ENCODE measurements at places on chromosomes 7 and 10.

DNA sequence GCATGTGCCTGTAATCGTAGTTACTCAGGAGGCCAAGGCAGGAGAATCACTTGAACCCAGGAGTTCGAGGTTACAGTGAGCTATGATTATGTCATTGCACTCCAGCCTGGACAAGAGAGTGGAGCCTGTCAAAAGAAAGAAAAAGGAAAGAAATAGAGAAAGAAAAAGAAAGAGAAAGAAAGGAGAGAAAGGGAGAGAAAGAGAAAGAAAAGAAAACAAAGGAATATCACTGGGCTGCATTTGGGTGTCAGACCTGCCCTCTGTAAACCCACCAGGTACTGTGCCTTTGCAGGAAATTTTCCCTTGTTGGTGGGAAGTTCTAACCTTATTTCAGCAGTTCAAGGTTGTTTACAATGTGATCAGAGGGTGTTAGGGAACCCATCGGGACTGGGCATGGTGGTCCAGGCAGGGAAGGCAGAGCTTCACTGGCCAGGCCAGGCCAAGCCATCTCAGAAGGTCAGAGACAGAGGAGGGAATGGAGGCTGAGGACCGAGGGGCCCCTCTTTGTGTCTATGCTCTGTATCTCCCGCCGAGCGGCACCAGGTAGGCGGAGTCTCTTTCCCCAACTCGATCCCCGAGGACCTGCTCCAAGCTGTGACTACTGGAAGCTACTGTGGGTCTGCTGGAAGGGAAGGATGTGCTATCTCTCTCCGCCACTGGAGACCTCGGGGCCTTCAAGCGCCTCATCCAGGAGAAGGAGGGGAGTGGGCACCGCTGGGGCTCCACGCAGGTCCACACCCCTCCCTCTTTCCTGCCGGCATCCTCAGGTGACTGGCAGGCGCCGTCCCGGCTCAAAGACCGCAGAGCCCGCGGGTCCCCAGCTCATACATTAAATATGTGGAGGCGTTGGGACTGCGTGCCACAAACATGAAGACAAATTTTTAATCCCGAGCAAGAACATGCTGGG lies 15.2 kb upstream of the KAZALD1 start:
- DNase-seq = no peak

GRCh38 chr7:42720991-42721796 lies 190.7 kb downstream of the C7orf25 start:
- DNase-seq = no peak

- DNase-seq = no peak
These were observed 8.8 kb upstream of the TRPV6 start for GRCh38 chr7:142894112-142894984.

DNA sequence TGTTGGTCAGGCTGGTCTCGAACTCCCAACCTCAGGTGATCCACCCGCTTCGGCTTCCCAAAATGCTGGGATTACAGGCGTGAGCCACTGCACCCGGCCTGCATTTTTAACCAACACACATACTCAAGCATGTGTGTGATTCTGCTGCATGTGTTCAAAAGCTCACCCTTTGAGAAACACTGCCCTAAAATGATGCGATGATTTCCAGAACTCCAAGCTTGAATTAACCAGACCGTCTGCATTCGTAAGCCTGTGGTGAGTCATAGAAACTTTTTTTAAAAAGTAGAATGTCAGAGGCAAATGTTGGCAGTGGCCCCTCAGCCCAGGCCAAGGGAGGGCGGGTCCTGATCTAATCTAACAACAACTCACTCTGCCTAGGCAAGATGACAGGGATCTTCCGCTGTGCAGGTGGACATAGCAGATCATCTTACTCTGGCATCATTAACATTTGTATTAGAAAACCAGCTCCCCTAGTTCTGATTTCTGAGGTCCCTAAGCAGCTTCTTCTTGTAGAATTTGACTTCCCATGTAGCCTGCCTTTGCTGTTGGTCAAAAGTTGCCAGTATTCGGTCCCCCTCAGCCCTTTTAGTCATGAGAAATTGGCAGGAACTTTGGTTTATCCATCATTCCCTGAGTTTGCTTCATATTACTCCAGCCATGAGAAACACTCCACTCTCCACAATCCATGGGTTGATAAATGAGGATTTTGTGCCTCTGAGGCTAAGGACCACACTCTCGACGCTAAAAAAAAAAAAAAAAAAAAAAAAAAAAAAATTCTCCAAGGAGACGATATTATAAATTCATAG lies 190.4 kb downstream of the SKIDA1 start:
- DNase-seq = peak; percentile 60

- no peak for DNase-seq
These were observed 285.6 kb upstream of the SORCS1 start for GRCh38 chr10:107450056-107450455.

- DNase-seq = peak; percentile 61
These were observed 852 bp upstream of the KLF6 start for GRCh38 chr10:3785851-3786271.

DNA sequence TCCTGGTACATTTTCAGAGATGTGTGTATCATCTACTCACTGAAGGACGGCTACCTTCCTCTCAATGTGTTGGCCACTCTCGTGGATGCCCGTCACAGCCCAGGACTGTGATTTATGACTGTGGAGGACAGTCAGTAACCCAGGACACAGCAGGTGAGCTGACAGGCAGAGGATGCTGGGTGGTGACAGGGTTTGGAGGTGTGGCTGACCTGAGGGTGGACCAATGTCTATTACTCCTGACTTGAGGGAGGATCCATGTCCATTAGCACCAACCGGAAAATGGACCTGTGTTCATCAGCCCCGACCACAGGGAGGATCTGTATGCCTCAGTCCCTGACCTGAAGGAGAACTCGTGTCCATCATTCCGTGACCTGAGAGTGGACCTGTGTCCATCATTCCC lies 96.1 kb downstream of the ADCY1 start:
- no peak for DNase-seq

DNA sequence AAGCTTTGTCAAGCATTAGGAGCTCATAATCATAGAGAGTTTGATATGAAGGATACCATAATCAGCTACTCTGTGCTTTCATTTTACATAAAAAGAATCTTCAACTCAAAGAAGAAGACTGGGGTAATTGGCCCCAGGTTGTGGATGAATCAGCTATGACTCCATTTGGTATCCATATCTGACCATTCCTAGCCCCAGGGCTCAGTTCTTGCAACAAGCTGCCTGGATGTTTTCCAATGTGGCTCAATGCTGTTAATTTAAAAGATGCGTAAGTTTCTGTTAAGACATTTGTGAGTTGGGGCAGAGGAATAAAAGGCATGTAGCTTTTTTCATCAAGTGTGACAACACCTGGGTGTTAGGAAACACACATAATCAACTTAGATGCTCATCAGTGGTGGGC lies 951.1 kb downstream of the NRG3 start:
- no peak for DNase-seq

DNA sequence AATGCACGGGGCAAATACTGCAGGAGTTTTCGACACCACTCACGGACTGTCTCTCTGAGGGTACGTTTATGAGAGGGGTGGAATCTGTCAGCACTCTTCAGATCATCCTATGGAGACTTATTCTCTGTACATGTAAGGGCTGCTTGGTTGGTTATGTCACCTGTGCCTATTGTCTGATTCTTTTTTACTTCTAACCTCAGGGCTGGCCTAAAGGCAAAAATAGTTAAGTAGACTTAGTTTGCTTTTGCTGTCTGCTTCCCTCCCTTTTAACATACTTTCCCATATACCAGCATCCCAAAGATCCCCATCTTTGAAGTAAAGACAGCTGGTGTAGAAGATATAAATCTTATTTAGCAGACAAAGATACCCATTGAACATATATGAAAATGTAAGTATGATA lies 105.9 kb downstream of the PRKG1 start:
- no peak for DNase-seq

DNA sequence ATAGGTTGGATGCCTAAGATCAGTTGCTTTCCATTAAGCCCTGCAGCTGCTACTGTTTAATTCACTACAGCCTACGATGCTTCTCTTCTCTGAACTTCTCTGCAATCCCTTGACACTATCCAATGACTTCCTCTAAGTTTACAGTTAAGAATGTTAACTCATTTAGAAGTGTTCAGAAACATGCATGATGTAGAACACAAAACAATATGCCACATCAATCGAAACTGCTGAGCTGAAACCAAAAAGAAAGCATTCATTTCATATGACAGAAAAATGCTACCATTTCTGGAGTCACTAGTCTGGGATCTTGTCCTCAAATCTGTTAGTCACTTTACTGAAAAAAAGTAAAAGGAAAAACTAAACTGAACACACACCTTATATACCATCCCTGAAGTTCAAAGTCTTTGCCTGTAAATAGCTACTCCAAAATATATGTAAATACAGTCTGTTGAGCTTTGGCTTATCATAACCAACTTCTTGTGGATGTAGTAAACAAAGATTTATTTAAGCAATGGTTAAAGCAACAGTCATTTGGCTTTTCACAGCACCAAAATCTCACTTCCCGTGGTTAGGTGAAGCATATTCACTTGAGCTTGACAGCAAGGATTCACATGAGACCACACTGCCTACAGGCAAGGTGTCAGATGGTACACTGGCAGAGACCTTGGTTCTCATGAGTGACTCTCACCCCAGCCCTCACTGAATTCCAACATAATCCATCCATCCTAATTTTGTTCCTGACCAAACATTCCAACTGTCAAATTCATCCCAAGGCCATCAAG lies 187.0 kb downstream of the PPP1R17 start:
- DNase-seq = no peak

GRCh38 chr7:72919256-72919775 lies 5.6 kb upstream of the POM121 start:
- no peak for DNase-seq

- no peak for DNase-seq
These were observed 21.4 kb downstream of the DNAJB6 start for GRCh38 chr7:157358041-157358752.

DNA sequence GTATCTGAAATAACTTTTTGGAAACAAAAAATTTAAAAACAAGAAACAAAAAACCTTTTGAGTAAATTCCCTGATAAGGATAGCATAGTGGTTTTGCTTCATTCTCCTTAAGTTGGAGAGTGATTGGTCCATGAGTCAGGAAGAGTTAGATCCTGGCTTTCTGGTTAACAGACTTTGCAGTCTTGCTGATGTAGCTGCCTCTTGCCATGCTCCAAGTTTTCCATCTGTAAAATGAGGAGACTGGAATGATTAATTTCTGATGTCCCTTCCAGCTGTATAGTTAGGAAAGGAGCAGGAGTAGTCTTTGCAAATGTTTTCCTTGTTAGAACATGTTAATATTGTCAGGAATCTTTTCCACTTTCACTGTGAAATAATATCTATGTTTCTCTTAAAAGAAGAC lies 266.6 kb downstream of the DNAJB9 start:
- DNase-seq = no peak

- no peak for DNase-seq
These were observed 1164.2 kb upstream of the LRRN3 start for GRCh38 chr7:109926738-109927137.
